ENCODE measurements at places on chromosomes 4 and X.

DNA sequence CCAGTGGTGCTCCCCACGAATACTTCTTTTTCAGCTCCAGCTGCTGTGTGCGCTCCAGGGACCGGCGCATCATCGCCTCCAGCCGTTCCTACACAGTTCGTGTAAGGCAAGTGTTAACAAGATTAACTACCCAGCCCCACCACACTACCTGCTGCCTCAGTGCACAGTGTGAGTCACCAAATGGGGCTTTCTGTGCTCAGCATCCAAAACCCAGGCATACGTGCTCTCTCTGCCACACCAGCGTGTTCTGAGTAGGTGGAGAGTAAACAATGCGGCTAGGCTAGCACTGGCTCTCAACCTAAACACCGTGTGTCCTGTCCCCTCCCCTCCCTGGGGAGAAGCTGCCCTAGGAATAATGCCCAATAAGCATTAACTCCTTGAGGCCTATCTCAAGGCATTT, 60.0 kb downstream of the MAP7D2 start:
- no peak for DNase-seq

DNA sequence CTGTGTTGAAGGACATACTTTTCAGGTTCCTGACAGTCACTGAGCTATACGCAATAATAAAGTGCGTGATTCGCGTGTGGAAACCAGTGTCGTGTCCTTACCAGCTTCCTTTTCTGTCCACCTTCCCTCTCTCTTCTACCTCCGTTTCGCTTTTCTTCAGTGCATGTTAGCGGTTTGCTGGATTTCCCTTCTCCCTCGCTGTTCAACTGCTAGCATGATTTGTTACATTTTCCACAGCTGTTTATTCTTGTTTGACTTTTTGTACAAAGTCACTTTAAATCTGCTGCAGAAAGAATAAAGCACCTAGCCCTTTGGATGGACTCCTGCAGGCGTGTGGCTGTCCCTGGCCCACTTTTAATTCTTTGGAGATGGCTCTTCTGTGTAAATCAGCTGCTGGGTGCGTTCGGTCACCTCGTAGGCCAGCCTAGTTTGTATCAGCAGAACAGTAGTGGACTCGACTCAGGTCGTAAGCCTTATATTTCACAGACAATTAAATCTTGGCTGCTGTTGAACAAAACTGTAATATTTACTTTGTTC, 8.9 kb upstream of the HAND2 start:
- DNase-seq = no peak

GRCh38 chr4:180688480-180688879, 1554.7 kb upstream of the TENM3 start:
- no peak for DNase-seq

DNA sequence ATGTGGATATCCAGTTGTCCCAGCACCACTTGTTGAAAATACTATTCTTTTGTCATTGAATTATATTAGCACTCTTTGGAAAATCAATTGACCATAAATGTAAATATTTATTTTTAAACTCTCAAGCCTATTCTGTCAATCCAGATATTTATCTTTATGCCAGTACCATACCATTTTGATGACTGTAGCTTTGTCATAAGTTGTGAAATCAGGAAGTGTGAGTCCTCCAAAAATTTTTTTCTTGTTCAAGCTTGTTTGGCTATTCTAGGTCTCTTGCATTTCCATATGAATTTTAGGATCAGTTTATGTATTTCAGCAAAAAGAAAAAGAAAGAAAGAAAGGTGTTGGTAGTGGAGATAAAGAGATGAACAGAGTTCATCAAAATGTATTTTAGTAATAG, 8.2 kb upstream of the SMPX start:
- no peak for DNase-seq

DNA sequence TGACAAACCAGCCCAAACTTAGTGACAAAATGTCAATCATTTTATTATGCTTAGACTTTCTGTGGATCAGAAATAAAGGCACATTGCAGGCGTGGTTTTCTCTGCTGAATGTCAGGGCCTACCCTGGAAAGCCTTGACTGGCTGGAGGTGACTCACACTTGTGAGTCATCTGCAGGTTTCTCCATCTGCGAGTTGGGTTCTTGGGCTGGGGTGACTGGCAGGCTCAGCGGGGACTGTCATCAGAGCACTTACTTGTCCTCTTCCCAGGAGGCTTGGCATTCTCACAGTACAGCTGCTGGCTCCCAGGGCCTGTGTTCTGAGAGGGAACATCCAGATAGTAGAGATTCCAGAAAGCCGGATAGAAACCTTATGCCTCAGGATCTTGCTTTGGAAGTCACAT, 153.8 kb upstream of the AGA start:
- peak; percentile 15 for DNase-seq

- no peak for DNase-seq
Observed at GRCh38 chr4:169108303-169108702, 98.2 kb upstream of the CBR4 start.

GRCh38 chr4:76623217-76624045, 188.4 kb downstream of the SHROOM3 start:
- DNase-seq = no peak

- DNase-seq = no peak
Observed at GRCh38 chr4:148006001-148006400, 274.1 kb downstream of the ARHGAP10 start.

DNA sequence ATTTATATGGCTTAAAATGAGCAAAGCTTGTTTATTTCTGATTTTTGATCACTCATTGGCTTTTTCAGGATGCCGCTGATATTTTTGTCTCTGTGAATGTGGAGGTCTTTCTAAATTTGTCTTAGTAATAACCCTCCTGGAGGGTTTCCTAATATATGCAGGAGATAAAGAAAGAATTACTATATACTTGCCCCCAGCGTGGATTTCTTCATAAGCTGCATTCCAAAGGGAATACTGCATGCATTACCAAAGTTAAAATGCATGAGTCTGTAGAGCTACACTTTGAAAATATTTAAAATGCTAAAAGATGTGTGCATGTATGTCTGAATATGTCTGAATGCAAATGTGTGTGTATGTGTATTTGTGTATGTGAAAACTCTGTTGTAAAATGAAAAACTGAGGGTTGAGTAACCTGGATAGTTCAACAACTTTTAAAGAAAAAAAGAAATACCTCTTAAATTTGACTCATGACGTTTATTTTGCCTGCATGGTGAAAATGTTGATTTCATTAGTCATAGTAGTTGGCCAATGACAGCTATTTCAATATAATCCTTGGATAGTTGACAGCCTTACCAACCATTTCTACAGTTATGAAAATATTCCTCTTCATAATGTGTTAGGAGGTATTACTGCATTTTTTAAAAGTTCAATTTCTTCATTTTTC, 113.2 kb upstream of the ZNF827 start:
- DNase-seq = no peak

- no peak for DNase-seq
Observed at GRCh38 chr4:76002176-76002575, 5.1 kb downstream of the CXCL9 start.

DNA sequence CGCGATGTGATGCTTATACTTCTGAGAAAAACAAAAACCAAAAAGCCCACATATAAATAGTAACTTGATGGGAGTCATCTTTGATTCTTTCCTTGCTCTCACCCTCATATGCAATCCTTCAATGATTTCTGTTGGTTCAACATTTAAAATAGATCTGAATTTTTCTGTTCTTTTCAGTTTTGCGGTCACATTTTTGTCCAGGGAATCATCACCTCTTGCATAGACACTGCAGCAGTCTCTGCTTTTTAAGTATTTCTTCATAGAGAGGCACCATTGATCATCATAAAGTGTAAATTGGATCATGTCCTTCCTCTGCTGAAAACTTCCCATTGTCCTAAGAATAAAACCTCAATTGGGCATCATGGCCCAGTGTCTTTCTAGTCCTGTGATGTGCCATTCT, 81.1 kb upstream of the SLC4A4 start:
- DNase-seq = no peak

- DNase-seq = peak; percentile 82
Observed at GRCh38 chrX:49230500-49231232, 2.5 kb downstream of the CACNA1F start.

- no peak for DNase-seq
Observed at GRCh38 chrX:139969286-139969685, 4.0 kb upstream of the CXorf66 start.

DNA sequence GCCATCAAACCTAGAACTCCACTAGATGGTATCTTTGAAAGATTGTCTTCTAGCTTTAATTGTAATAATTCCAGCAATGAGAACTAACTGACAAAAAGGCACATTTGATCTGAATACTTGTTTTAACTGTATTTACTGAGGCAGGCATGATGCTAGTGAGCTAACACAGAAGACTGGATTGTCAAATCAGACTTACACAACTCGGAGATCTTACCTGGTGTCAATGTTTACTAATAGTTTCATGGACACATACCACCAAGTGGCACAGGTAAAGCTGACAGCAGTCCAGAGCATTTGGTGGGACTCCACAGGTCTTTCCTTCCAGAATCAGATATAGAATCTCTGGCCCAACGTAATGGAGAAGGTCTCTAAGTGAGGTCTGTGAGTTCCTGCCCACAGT, 229.9 kb upstream of the BOD1L1 start:
- DNase-seq = no peak

- no peak for DNase-seq
Observed at GRCh38 chr4:52250154-52250553, 199.1 kb downstream of the SPATA18 start.

- no peak for DNase-seq
Observed at GRCh38 chr4:26402458-26402857, 81.6 kb downstream of the RBPJ start.

DNA sequence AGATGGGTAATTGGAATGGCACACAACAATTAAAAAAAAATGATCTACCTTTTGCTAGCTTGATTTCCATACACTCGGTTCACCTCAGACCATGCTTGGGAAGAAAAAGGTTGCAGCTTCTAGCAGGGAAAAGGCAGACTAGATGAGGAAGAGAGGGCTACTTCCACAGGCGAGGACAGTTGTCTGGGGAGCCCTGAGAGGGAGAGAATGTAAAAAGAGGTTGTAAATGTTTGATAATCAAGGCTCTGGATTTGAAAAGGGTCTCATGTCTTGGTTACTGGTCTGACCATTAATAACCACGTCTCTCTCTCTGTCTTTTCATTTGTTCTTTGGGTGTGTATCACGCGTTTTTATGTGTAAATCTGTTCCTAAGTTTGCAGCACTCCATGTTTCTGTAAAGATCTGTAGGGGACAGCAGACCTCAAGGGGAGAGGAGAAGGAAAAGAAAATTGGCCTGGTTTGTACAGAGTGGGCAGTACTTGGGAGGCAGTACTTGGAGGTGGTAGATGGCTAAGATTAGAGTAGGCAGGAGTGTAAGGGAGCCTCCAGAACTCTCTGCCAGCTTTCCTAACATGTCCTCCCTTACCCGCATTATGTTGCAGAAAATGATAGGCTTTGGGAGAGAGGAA, 750 bp downstream of the ARMCX5 start:
- no peak for DNase-seq

DNA sequence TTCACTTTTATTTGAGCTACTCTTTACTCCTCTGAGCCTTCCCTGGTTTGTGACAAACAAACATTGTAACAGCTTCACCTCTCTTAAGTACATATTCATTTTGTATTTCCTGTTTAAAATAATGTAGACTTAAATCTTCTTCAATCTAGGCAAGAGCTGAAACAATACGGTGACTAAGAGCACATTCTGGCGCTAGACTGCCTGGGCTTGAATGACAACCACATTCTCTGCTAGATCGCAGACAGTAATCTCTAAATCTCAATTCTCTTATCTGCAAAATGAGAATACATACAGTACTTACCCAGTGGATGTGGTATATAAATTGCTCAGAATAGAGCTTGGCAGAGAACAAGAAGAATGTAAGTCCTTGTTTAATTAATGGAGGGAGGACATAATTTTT, 144.8 kb downstream of the ARAP2 start:
- DNase-seq = no peak

DNA sequence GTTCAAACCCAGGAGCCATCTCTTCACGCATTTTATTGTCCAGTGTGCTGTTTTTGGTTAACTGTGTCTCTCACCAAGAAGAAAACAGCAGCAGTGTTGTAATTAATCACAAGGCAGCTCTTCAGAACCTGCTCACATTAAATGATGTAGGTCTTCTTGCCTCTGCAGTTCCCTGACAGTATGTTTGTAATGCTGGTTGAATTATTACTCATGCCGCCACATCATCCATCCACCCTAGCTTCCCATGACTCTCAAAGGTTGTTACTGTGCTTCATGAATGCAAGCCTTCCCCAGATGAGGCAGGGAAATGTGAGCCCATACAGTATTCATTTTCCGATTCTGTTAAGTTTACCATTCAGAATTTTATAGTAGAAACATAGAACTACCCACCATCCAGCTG, 17.4 kb downstream of the TLR10 start:
- DNase-seq = no peak

GRCh38 chr4:184645904-184646610, 3.2 kb downstream of the CASP3 start:
- no peak for DNase-seq

DNA sequence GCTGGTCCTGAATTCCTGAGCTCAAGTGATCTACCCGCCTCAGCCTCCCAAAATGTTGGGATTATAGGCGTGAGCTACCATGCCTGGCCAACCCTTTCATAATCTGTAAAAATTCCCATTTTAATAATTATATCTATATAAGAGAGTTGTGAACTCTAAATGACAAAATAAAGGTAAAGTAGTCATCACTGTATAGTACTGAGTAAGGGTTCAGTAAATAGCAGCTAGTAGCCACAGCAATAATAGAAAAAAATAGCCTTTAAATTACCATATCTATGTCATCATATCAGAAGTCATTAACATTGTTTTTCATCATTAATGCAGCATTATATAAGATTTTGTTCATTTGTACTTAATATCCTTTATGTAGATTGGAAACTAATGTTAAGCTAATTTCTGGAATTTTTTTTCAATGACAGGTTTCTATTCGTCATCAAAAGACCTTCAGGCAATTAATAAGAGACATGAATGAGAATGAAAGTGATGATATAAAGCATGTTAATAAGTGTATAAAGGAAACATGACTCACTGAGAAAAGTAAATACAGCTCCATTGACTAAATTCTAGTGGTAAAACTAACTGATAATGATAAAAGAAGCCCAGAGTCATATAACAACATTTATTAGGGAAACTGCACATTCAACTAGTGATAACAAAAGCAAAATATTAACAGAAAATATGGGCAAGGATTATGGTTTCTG, 85.9 kb upstream of the UGT8 start:
- no peak for DNase-seq

- no peak for DNase-seq
Observed at GRCh38 chrX:94977986-94978385, 1304.0 kb downstream of the FAM133A start.

- DNase-seq = peak; percentile 39
Observed at GRCh38 chrX:129523079-129523911, at the start of gene SMARCA1. Gene SMARCA1, minus strand, starts transcription at chrX:129523490. Its CDS starts 120 bp downstream, at chrX:129523370.

GRCh38 chr4:123077330-123077729, 154.9 kb upstream of the NUDT6 start:
- DNase-seq = no peak

GRCh38 chrX:27976284-27976683, 5.0 kb downstream of the DCAF8L1 start:
- DNase-seq = no peak

DNA sequence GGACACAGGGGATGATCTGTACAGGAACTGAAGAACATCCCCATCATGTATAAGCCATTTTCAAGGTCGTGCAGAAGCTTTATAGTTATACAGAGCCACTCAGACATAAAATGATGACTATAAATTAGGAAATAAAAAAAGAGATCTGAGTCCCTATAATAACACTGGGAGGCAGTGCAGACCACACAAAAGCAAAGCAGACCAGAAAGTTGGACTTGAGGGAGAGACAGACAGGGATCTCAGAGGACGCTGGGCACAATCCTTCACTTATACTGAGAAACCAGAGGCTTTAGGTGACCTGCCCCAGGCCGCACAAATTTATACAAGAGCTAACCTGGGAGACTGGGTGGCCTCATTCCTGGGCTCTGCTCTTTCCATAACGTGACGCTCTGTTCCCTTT, 70.5 kb downstream of the HADH start:
- DNase-seq = no peak

GRCh38 chr4:113339430-113339813, 290.0 kb downstream of the ANK2 start:
- DNase-seq = no peak
